ENCODE measurements at places on chromosomes 5 and 9.

DNA sequence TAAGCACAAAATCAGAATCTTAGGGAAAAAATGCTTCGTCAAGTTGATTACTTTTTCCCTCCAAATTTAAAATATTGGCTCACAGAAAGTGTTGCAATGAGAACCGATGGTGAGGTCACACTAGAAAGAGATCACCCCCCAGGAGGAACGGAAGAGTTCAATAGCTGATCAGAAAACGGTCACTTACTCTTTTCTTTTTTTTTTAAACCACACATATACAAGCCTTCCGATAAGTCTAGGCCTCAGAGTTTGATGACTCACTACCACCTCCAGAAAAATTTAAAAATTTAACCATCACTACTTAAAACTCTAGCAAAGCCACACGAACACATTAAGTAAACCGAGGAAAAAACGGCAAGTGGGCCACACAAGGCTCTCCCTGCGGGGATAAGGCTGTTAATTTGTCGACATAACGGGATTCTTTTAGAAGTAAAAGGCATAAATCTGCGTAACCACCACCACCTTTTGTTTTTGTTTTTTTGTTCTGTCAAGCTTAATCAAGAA lies 1.2 kb downstream of the SURF4 start:
- DNase-seq = no peak

DNA sequence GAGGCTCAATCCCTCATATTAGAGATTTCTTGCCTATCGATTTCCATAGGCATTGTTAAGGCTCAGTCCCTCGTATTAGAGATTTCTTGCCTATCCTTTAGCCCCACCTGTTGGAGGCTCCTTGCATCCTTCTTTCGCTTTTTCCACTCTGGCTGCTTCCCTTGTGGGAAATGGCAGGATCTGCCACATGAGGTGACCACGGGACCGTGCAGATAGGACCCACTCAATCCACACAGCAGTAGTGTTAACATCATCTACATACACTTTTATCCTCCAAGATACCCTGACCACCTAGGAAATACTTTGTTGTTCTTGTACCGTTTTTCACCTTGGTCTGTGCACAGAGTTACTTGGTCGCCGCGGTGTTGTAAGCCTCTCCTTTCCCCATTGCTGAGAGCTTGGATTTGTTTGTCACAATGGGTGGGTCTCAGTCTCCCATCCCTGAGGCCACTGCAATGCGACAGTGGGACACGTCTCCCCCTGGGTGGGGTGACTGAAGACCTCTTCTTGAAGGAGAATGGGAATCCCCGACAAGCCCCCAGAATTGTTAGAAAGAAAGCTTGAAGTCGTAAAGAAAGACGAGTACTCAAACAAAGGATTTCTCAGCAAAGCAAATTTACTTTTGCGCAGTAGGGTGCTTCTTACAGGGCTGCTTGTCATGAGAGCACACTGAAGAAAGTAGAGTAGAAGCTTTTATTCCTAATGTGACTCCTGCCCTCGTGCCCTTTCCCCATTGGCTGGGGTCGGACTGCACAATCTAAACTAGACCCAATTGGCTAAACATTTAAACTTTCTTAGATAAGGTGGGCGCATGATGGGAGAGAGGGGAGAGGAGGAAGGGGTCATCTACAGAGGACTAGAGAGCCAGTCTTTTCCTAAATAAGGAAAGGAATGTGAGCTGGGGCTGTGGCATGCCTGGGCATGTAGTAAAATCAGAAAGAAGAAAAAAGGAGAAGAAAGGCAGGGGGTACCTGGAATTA lies 19.8 kb downstream of the IFT74 start:
- DNase-seq = no peak

DNA sequence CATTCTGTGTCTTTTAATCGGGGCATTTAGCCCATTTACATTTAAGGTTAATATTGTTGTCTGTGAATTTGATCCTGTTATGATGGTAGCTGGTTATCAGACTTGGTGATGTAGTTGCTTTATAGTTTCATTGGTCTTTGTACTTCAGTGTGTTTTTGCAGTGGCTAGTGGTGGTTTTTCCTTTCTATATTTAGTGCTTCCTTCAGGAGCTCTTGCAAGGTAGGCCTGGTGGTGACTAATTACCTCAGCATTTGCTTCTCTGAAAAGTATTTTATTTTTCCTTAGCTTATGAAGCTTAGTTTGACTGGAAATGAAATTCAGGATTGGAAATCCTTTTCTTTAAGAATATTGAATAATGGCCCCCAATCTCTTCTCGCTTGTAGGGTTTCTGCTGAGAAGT lies 156.9 kb downstream of the CNTLN start:
- no peak for DNase-seq

GRCh38 chr9:135520916-135521607 lies at the start of gene LCN1:
TSS of gene LCN1 (plus strand) at chr9:135521440. CDS start at chr9:135521498, 58 bp downstream.
- no peak for DNase-seq

DNA sequence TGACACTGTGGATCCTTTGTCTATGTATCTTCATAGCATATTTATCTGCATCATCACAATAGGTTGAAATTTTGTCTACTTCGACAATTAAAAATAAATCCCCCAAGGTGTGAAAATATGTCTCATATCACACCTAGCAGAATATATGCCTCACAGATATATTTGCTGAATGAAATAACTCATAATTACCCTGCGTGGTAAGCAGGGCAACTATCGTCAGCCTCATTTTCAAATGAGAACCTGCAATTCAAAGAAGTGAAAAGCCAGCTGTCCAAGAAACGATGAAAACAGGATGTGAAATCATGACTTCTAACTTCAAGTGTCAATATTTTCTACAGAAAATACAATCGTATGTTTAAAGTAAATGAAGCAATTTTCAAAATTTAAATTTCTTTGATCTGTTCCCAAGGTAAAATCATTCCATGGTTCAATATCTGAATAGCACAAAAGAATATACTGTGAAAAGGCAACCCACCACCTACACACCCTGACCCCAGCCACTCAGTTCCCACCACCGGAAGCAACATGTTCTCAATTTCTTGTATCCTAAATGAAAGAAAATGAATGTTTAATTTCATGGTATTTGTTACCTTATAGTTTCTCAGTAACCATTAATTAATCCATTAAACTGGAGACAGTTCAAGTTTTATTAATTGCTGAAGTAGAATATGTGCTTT lies 57.1 kb downstream of the TBCA start:
- no peak for DNase-seq

DNA sequence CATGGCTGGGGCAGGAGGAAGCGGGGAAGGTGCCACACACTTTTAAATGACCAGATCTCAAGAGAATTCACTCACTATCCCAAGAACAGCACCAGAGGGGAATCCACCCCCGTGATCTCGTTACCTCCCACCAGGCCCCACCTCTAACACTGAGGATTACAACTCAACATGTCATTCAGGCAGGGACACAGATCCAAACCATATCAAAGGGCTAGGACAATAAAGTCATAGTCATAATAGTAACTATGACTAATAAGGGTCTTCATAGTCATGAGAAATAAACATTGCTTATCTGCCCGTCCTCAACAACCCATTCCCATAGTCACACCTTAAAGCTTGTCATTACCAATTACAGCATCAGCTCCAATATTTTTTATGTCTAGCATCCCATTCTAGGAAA lies 65.3 kb upstream of the SMC2 start:
- no peak for DNase-seq

GRCh38 chr5:150640311-150641005 lies at the start of gene SYNPO:
TSS of gene SYNPO (plus strand) at chr5:150640660. CDS start at chr5:150648276, 7,616 bp downstream.
- DNase-seq = peak; percentile 69

GRCh38 chr9:114851306-114851705 lies 45.5 kb upstream of the TNFSF15 start:
- no peak for DNase-seq

DNA sequence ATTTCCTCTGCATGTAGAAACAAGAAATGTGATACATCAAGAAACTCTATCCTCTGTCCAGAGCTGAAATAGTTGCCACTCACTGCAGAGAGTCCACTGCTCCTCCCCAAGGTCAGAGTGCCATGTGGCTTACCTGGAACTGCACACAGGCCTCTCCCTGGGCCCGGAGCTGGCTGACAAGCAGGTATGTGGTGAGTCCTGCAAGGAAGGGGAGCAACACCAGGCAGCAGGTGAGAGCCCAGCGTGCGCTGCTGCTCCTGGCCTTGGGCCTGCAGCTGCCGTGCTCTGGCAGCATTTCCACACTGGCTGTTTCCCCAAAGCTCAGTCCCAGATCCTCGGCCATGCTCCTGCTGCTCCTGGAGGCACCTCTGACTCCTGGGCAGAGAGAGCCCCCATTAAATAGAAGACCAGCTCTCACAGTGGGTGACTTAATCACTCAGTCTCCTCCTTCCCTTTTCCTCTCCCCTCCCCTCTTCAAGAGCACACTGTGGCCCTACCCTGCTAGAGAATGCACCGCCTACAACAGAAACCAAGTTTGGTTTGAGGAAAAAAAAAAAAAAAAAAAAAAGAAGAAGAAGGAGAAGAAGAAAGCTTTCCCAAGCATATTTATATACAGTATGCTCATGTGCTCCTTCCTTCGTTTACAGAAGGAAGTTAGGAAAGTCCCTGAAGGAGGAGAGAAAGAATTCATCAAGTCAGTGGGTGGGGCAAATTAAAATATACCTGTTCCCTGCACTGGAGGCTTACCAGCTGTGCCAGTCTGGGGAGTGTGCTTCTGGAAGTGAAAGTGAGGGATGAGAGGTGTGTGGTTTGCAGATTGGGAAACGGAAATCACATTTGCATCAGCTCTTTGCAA lies at the start of gene TNFSF15:
TSS of gene TNFSF15 (minus strand) at position 370 of the 856 bp plus-strand sequence. CDS start at position 343, 27 bp downstream.
- no peak for DNase-seq

- no peak for DNase-seq
These were observed 26.2 kb downstream of the ANGPTL2 start for GRCh38 chr9:127096208-127096607.

DNA sequence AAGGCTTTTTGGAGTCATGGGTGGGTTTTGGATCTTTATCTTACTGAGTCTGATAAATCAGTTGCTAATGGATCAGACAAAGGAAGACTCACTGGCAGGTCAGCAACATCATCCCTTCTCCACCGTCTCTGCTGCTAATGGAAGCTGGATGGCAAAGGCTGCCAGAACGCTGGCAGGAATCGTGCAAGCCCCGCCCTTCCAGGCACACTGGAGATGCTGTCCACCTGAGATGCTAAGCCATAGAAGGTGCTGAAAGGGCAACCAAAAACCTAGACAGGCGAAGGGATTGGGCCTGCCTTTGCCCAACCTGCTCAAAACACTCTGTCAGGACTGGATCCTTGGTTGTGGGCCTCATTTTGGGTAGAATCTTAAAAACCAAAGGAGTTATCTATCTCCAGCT lies 139.5 kb upstream of the FSTL4 start:
- DNase-seq = no peak

GRCh38 chr9:127396253-127396807 lies 639 bp upstream of the SLC2A8 start:
- peak; percentile 46 for DNase-seq

GRCh38 chr5:171600741-171601265 lies 181.4 kb downstream of the FGF18 start:
- DNase-seq = no peak

DNA sequence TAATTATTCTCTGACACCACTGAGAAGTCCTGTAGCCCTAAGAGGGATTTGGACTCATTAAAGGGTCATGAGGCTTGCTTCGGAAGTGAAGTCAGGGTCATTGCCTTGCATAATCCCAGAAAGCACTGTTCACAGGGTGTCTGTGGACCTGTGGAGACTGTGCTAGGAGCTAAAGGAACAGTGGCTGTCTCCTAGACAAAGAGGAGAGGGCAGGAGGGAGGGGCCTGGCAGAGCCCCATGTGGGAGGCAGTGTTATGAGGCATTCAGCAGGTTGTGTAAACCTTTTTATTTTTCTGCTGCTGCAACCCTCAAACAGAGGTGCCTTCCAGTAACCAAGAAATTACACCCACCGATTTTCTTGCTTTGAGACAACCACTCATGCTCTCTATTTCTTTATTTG lies 3.3 kb downstream of the TMEM174 start:
- no peak for DNase-seq

- no peak for DNase-seq
These were observed 1170.6 kb upstream of the NUDT12 start for GRCh38 chr5:104733063-104733669.

DNA sequence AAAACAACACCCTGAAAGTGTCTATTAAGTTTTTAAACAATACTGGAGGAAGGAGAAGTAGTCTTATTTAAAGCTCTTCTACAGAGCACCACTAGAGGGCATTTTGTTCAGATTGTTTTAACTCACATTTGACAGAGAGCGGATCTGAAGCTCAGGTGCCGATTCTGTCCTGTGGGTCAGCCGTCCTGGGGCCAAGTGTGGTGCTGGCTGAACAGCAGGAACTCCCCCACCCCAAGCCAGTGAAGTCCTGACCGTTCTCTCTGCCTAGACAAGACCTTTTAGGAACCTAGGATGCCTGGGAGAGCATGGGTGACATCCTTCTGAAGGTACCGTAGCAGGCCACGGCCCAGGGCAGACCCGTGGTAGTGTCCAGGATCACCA lies 3.9 kb downstream of the EXOC3 start:
- DNase-seq = no peak

DNA sequence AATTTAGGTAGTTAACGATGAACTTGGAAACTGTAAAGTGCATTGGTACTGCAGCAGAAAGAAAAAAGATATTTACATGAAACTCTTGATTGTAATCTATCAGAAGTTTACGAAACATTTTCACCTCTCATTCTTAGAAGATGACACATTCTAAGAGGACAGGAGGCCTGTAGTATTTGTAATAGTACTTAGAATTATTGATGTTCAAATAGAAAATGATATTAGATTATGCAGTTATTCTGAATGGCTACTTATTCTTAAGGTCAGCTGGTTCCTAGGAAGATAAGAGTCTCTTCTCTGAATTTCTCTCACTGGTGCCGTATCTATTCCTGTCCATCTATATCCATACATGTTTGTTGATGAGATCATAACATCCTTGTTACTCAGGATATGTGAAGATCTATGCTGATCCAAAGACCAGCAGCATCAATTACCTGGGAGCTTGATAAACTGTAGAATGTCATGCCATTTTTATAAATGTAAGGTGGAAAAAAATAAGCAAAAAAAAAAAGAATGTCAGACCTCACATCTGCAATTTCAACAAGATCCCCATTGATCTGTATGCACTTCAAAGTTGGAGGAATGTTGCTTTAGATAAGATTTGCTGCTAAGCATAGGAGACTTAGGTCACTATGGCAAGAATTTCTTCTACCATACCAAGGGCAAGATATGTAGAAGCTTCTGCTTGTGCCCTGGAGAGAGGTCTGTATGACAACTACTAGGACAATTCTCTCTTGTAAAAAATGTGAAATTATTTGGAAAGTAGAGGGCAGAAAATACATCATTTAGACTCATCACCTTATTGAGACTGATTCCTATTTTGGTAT lies 42.4 kb upstream of the RICTOR start:
- DNase-seq = no peak

DNA sequence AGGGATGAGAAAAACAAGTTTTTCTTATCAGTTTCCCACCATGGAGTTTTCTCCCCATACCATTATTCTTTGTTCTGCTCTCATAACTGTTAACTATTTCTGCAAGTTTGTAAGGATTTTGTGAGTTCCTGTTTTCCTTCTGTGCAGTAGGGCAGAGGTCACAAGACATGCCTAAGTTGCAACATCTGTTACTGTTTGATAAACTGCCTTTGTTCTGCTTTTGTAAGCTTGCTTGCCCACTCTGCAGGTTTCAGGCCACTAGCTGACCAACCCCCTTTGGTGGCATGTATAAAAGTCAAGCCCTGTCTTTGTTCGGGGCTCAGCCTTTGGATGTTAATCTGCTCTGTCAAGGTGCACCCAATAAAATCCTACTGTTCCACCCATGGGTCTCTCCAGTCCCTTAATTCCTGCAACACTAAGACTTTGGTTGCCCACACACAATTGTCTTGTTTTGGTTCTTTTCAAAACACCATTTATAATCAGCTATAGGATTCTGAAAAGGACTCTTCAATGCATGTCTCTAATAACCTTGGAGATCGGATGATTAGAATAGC lies 545.4 kb downstream of the CDH9 start:
- DNase-seq = no peak

- no peak for DNase-seq
These were observed 22.5 kb downstream of the ABO start for GRCh38 chr9:133252301-133253020.
